ENCODE measurements at places on chromosomes 1 and 21.
A peak's percentile ranks its signal among the peaks of the same experiment; 100 is the strongest.

- peak; percentile 38 for DNase-seq
These were observed 17.9 kb downstream of the SLC9A1 start for GRCh38 chr1:27136998-27137542.

GRCh38 chr1:41542196-41542930, 57.9 kb upstream of the EDN2 start:
- DNase-seq: no peak

DNA sequence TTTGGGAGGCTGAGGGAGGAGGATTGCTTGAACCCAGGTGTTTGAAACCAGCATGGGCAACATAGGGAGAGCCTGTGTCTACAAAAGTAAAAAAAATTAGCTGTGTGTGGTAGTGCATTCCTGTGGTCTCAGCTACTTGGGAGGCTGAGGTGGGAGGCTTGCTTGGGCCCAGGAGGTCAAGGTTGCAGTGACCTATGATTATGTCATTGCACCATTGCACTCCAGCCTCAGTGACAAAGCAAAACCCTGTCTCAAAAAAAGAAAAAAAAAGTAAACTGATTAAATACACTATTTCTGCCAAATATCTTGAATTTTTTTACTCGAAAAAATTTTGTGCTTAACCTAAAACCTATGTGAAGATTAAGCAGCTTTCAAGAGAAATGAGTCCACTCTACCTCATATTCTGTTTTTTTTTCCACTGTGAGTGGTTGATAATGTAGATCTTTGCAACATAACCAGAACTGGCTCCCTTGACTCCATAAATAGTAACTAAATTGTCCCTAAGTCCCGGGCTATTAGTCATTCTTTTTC, 19.4 kb upstream of the ZNF281 start:
- no peak for DNase-seq

DNA sequence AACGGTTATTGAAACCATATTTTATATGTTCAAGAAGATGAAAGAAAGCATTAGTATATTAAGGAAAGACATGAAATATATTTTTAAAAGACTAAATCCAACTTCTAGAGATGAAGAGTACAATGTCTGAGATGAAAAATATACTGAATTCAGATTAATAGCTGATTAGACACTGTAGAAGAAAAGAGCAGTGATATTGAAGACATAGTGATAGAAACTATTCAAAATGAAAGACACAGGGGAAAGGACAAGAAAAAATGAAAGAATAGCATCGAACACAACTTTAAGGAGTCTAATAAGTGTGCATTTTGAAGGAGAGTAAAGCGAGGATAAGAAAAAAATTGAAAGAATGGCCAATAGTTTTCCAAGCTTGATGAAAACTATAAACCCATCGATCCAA, 11.2 kb upstream of the IFNAR1 start:
- DNase-seq: no peak

GRCh38 chr1:3785045-3785444, 11.3 kb downstream of the LRRC47 start:
- no peak for DNase-seq

GRCh38 chr1:236687273-236687672, 974 bp downstream of the ACTN2 start:
- DNase-seq: no peak

GRCh38 chr1:63326473-63327380, 4.4 kb downstream of the FOXD3 start:
- no peak for DNase-seq

DNA sequence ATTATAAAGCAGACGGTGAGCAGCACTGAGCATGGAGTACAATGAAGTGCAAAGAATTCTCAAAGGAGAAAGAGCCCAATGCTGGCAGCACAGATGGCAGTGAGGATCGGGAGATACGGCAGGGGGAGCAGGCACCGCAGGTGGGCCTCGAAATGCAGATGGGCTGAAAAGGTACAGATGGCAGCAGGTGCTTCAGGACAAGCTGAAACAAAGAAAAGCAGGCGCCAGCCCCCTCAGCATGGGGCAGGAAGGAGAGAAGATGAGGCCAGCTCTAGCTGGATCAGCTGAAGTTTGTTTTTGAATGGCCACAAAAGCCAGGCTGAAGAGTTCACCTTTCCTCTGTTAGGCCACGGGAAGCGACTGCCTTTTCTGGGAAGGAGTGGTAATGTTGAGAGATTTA, 7.7 kb downstream of the CFAP298 start:
- no peak for DNase-seq

GRCh38 chr1:98949166-98949565, 55.5 kb downstream of the PLPPR5 start:
- no peak for DNase-seq

GRCh38 chr1:91724231-91724630, 161.7 kb downstream of the TGFBR3 start:
- no peak for DNase-seq

- no peak for DNase-seq
These were observed 108.5 kb upstream of the HOOK1 start for GRCh38 chr1:59706303-59706599.

DNA sequence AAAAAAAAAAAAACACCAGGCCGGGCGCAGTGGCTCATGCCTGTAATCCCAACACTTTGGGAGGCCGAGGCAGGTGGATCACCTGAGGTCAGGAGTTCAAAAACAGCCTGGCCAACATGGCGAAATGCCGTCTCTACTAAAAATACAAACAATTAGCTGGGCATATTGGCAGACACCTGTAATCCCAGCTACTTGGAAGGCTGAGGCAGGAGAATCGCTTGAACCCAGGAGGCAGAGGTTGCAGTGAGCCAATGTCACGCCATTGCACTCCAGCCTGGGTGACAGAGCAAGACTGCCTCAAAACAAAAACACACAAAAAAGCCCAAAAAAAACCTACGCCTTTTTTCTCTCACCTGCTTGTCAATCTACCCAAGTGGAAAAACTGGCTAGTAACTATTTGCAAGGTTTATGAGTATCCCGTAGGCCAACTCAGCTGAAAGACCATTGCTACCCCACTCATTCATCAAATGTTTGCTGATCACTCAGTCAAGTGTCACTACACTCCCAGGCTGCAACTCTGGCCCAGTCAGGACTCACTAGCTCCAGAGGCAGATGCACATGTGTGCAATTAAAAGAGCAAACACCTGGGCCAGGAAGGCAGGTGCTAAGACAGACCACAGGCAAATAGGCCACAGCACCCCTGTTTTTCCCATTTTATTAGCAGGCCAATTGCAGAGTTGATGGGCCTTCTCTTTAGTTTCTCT, 2.0 kb downstream of the CSRP1 start:
- DNase-seq: no peak

DNA sequence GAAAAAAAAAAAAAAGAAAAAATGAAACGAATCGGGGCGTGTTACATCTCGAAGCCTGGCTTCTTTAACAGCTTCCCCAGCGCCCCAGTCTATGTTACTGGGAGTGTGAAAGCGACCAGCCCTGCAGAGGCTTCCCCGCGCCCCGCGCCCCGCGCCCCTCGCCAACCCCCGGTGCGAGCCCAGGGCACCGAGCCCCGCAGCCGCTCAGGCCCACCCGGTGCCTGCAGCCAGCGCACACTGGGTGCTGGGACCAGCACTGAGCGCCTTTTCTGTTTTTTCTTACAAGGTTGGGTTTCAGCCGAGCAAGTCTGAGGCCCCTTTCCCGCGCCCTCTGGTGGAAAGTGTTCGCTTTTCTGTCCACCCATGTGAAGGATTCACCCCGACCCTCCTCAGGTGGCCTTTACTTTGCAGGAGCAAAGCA, 42.1 kb upstream of the ZNF496 start:
- DNase-seq: peak; percentile 36

DNA sequence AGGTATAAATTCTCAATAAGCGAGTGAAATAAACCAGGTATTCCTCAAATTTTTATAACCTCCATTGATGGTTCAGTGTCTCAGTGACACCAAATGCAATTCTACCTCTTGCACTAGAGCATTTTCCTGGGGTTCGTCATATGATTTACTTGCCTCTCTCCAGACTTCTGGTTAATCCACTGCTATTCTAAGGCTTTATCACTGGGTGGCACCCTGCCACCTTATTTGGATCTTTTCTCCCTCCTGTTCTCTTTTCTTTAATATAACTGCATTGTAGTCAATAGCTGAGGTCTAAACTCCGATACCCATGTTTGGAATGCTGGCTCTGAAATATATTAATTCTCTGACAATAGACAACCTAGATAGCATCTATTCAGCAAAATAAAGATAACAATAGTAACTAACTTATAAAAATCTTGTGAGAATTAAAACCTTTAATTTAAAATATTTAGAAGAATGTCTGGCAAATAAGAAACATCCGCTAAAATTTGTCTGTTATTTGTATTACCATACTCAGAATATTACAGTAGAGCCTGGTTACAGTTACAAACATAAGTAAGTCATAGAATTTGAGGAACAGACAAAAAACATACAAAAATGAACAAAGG, 436.4 kb downstream of the PLA2G4A start:
- no peak for DNase-seq

GRCh38 chr1:119367432-119368124, 1.0 kb upstream of the HAO2 start:
- no peak for DNase-seq

DNA sequence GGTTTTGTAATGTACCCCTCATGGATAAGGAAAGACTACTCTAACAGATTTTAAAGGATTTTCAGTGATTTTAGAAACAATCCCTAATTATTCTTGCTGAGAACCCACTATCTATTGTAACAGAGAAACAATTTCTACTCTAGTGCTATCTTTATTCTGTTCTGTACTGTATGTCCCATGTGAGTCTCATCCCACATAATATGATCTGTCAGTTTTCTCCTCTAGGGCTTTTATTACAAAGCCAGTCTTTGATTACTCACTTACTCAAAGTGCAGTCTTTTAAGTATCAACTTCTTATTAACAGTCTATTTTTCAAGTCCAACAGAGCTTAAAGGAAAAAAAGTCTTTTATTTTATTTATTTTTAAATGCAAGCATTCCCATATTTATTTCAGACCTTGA, 54.8 kb downstream of the CTH start:
- DNase-seq: no peak

DNA sequence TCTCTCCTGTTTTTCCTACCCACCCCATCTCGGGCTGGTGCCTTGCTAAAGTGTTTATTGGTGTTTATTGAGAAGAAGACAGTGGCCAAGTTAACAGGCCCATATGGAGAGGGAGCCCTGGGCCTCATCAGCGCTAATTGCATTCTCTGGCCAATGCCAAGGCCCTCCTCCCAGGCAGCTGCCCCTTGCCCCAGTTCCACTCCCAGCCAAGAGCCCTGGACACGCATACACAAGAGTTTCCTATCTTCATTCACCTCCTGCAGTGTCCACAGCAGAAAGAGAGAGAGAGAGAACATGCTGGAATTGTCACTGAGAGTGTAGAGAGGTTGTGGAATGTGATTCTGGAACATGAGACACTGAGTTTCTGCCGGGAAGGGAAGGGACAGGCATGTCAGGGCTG, 25.4 kb upstream of the VWA5B1 start:
- DNase-seq: no peak

DNA sequence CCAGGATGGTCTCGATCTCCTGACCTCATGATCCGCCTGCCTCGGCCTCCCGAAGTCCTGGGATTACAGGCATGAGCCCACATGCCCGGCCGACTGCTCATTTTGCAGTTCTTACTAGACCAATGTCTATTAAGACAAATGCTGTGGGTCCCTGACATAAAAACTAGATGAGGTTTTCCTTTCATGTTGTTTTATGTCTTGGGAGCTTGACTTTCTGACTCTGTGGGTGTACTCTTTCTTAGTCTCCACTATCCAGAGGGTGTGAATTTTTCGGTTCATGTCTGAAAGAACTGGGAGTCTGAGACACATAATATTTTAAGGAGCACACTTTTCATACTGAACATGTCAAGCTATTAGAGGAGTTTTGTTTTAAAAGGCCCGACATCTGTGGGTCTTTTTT, 744.9 kb upstream of the B3GALT2 start:
- DNase-seq: no peak

- DNase-seq: no peak
These were observed 3.9 kb upstream of the TP53BP2 start for GRCh38 chr1:223849352-223850254.

- DNase-seq: no peak
These were observed 14.4 kb downstream of the NSL1 start for GRCh38 chr1:212777151-212777550.

GRCh38 chr1:75135573-75136194, 1.5 kb downstream of the LHX8 start:
- no peak for DNase-seq

DNA sequence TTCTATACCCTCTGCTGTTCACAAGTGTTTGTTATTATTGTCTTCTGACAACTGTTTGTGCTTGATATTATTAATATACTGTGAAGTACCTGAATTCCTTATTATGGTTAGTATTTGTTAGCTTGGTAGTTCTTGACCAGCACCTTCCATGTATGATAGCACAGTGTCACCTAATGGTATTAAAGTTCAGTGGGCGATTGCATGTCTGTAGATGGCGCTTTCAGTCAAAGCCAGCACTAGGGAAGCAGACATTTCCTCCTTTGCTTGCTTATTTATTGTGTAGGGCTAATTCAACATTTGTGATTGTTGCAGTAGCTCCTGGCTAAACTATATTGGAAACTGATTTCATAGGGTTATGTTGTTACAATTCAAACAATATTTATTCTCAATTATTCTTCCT, 218.0 kb downstream of the ZP4 start:
- no peak for DNase-seq

DNA sequence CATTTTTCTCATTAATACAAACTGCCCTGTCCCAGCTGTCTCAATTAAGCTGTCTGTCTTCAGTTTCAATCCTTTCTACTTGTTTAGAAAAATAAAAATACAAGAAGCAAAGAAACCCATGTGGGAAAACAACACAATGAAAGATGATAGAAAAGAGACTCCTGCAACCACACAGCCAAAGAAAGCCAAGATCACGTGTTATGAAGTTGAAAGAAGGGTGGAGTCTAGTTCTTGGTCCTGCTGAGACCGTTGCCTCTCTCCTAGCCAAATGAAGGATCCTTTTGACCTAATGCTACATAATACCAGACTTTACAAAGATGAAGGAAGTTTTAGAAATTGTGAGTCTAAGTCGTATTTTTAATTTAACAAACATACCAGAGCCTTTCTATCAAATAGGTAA, 218.8 kb upstream of the RRP15 start:
- DNase-seq: no peak

DNA sequence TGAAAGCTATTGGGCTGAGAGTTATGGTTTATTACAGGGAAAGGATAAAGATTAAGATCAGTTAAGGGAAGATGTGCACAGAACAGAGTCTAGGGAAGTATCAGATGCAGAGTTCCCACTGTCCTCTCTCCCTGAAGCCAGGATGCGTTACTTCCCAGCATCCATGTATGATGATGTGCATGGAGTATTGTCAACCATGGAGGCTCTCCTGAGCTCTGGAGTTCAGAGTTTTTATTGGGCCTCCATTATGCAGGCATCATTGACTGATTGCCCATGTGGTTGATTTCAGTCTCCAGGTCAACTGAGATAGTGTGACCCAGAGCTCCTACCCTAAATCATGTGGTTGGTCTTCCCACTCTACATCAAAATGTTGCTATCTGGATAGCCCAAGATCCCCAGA, 30.7 kb downstream of the SERINC2 start:
- no peak for DNase-seq

- no peak for DNase-seq
These were observed 500.9 kb downstream of the NEGR1 start for GRCh38 chr1:71781450-71781849.

DNA sequence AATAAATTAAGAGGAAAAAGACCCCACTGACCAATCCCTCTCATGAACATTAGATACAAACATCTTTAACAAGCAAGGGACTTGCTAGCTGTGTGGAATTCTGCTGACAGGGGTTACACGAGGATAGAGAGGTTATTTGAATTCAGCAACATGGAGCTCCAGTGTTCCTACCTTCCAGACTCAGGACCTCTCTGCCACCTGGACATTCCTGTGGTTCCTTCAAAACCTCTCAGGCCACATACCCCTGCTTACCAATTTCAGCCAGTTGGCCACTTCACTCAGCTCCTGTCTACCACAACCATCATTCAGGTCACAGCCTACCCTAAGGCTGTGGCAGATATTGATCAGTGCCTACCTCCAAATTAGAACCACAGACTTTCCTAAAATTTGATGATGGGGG, 147.5 kb downstream of the RRAGC start:
- DNase-seq: no peak
